ENCODE measurements at places on chromosomes 12 and 14. TPM values are rescaled to one million over a fixed set of nuclear protein-coding genes. Genes with fewer than 3 reads are reported as not detected.

SVOP gene
- 0.12 TPM for polyA plus RNA-seq

COCH gene
- polyA plus RNA-seq: 3.3 TPM

OR6J1 gene
- 0.40 TPM for polyA plus RNA-seq

KLRC3 gene
- not detected for polyA plus RNA-seq

ACACB gene
- polyA plus RNA-seq: 14.8 TPM

CTSG gene
- polyA plus RNA-seq: 0.25 TPM

DPPA3 gene
- polyA plus RNA-seq: not detected

CLEC2B gene
- polyA plus RNA-seq: 2.3 TPM

RPL10L gene
- polyA plus RNA-seq: 0.11 TPM

DLK1 gene
- 17.6 TPM for polyA plus RNA-seq

GALNT8 gene
- polyA plus RNA-seq: 2.7 TPM
